ENCODE measurements at places on chromosomes 7 and 10.

GRCh38 chr7:130118294-130118693 is 48.0 kb downstream of the KLHDC10 start:
- no peak for DNase-seq

- DNase-seq: no peak
These were observed 33.8 kb downstream of the JAKMIP3 start for GRCh38 chr10:132099389-132100090.

- DNase-seq: no peak
These were observed 146.0 kb downstream of the FANK1 start for GRCh38 chr10:126042354-126042753.

DNA sequence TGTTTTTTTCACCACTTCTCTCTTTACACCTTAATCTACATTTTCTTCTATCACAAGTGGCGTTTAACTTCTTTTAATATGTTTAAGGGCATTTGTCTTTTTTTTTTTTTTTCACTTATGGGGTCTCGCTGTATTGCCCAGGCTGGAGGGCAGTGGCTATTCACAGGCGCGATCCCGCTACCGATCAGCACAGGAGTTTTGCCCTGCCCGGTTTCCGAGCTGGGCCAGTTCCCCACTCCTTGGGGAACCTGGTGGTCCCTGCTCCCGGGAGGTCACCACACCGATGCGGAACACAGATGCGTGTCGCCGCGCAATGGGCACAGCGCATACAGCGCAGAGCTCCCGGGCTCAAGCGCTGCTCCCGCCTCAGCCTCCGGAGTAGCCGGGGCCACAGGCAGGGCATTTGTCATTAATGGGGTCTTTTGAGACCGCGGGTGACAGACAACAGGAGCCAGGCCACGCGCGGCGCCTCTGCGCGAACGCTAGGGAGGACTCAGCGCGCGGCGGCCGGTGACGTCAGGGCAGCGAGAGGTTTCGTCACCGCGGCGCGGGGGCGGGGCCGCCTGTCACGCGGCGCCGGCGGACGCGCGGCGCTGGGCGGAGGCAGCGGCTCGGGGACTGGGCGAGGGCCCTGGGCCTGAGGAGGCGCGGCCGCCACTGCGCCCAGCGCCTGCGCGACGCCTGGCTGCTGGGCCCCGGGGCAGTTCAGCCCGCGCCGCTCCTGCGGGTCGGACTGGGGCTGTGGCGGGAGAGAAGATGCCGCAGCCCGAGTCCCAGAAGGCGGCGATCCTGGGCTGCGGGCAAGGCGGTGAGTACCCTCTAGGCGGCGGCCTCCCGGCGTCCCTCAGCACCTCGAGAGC is at the start of gene GALNT11:
GALNT11 (plus strand) TSS at position 598 of the 860 bp plus-strand sequence. CDS start 68,554 bp downstream, outside the sequence.
- DNase-seq: peak; percentile 66

GRCh38 chr7:28532181-28532580 is 119.9 kb downstream of the CREB5 start:
- DNase-seq: no peak

All from stimulated activated CD8-positive, alpha-beta memory T cell treated with anti-CD3 and anti-CD28 coated beads, Interleukin-15, amount 100 ng/mL, for 1 hour (primary cell).